NCI-H446 treated with DMSO at 0.1 percent for 48 hours (cell line): ENCODE measurements at places on chromosomes 13 and 19.
A peak's percentile ranks its signal among the peaks of the same experiment; 100 is the strongest.

- no peak for DNase-seq
Observed at GRCh38 chr13:113917096-113917495, 53.2 kb upstream of the GAS6 start.

GRCh38 chr19:49889687-49890348 lies 6.9 kb downstream of the IL4I1 start:
- no peak for DNase-seq

DNA sequence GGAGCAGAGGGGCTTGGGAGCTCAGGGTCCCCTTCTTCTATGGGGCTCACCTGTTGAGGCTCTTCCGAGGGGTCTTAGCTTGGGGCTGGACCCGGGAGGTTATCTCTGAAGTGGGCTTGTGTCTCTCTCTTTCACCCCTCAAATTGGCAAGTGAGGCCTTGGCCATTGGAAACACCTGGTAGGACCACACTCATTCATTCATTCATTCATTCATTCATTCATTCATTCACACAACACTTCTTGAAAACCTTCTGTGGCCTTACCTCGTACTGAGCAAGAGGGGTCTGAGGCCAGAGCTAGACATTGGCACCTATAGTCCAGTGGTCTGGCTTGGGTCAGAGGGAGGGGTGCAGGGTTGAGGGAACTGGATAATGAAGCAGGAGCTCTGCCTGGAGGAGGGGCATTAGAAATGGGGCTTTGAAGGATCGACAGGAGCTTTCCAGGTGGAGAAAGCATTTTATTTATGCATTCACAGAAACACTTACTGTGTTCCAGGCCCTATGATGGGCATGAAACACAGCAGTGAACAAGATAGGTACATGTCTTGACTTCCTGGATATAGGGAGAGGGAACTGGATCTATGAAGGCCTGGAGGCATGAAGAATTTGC lies 5.5 kb downstream of the CELF5 start:
- no peak for DNase-seq

GRCh38 chr19:38084196-38084595 lies 139.8 kb downstream of the DPF1 start:
- DNase-seq = no peak

- DNase-seq = no peak
Observed at GRCh38 chr13:77892491-77892890, 26.1 kb downstream of the EDNRB start.

DNA sequence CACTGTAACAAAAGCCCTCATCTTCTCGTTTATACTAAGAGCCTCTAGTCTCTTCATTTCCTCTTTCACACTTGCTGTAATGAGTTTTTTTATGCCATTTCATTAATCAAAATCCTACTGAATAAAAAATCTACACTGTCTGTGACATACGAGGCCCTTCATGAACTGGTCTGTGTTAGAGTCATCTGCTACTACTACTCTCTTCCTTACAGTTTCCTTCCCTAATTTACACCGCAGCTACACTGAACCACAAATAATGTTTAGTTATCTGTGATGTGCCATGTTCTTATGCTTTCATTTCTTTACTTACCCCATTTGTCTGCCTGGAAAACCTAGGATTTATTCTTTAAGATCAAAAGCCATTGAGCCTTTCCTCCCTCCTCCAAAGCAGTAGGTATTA lies 16.0 kb downstream of the UFM1 start:
- no peak for DNase-seq

DNA sequence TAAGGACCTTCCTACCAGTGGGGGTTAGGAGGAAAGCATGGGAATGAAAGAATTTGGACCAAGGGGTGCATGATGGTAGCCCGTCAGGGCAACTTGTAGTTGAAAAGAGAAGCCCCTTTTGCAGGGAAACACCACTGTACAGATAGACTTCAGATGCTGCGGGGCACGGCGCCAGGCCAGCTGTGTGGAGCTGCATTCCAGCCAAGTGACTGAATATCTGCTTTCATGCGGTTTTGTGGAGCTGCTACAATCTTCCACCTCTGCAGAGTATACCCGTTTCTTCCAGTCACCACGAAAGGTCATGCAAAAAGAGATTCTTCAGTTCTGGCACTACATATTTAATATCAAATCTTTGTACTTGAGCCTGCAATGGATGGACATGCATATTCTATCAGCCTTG lies 104.7 kb downstream of the RGCC start:
- DNase-seq = no peak

DNA sequence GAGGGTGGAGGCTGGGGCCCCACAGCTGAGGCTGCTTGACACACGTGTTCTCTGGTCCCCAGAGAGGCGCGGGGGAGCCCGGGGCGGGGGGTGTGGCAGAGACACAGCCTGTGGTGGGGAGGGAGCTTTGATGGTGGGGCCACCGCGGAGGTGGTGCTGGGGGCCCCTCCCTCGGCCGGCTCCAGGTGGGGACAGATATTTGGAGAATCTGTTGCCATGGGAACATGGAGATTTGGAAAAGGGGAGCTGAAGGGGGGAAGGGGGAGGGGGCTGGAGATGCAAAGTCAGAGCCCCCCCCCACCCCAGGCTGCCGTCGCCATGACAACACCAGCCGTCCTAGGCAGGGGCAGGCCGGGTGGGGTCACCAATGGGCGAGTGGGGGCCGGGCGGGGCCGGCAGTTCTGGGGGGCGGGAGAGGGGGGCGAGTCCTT lies 1.2 kb downstream of the PRKCG start:
- DNase-seq = no peak

DNA sequence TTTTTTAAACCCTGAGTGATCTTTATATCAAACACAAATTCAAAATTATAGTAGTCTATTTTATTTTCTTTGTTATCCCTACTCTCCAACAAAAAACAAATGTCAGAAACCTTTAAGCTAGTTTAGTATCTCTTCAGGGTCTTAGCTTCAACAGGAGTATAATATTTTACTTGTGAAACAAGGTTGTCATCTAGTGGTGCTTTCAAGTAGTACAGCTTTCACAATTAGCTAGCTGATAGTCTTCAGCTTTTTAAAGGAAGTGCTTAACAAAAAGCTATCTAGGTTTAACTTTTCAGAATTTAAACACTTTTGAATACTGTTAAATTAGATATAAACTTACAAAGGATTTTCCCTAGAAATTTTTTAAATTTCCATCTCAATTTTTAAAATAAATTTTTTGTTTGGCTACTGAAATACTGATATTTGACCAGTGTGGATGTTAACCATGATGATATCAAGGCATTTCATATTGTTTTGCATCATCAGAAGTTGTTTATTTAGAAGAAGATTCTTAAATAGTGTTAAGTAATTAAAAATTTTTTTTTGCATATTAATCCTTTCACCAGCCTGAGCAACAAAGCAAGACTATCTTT lies 34.2 kb downstream of the TDRD3 start:
- DNase-seq = no peak

DNA sequence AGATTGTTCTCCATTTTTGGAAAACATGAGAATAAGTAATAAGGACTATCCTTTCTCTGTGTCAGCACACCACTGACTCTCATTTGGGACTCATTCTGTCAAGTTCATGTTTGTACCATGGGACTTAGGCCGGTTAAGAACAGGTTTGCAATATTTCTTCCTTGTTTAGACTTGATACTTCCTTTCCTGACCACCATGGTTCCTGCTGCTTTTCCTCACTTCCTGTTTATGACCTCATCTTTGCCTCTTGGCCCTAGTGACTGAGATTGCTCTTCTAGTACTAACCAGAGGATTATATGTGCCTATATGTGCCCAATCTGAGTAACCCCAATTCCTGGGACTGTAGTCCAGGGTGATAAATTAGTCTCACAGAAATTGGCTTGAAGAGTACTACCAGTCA lies 32.5 kb upstream of the NDFIP2 start:
- no peak for DNase-seq

GRCh38 chr19:10018263-10018662 lies 5.0 kb downstream of the RDH8 start:
- DNase-seq = no peak

DNA sequence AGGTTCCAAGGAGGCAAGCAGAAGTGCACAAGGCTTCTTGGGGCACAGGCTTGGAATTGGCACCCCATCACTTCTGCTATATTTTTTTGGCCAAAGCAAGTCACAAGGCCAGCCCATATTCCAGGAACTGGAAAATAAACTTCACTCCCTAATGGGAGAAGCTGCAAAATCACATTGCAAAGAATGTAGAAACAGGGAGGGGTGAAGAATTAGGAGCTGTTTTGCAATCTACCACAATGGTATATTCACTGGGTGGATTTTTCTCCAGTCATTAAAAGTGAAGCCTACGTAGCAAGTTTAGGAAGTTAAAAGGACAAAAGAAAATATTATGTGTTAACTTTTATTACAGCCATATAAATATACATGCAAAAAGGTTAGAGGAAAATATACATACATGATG lies 464.8 kb downstream of the COG6 start:
- no peak for DNase-seq

- DNase-seq = no peak
Observed at GRCh38 chr19:44808463-44809371, at the start of gene BCAM. TSS of gene BCAM (plus strand) at chr19:44809103. CDS start at chr19:44809125, 22 bp downstream.

DNA sequence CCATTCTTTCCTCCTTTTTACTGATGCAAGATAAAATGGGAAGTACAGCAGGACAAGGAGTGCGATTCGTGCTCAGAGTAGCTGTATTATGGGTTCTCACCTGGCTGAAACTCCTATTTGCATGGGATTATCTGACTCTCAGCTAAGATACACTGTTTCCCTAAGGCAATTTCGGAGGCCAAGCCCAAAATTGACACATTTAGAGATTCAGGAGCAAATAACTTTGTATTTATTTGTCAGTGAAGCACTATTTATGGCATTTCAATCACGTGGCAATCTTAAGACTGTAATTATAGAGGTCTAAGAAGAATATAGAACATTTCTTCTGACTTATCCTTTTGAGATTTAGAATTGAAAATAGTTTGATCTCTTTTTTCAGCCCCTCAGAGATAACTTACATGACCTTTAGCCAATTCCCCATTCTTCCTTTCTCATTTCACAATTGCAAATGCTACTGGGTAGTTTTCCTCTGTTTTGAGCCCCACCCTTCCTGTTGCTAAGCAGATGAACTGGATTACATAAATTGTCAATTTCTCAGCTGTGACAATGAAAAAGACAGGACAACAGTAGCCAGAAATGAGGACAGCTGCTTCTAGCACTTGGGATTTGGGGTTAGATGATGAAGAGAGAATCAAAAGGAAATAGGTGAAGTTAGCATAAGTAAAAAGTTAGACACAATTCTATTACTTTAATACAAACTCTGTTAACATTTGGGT lies 122.7 kb upstream of the FRY start:
- DNase-seq = no peak

- DNase-seq = no peak
Observed at GRCh38 chr13:46962281-46962941, 65.6 kb upstream of the HTR2A start.

DNA sequence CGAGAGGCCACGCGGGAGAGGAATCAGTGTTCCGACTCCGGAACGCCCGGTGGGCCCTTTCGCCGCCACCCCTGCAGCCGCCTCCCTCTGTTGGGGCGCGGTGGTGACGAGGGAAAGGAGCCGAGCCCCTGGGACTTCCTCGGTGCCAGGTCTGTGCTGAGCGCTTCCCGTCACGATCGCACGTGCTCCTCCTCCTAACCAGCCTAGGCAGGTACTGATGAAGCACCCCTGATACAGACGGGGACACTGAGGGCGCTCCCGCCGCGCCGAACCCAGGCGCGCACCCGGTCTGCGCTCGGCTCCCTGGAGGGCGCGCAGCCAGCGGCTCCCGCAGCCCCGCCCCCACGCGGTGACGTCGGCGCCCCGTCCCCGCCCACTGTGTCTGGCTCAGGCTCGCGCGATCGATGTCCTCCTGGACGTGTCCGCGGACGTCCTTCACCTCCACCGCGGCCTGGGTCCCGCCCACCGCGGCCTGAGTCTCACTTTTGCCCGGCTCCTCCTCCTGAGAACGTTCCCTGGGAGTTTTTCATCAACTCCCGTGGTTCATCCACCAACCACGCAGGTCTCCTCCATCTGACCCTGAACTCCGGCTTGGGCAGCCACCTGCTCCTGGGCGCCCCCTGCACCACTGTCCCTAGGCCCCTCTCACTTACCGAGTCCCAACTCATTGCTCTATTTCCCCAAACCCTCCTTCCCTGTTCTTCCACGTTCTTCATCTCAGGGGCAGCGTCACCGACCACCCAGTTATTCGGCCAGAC lies 2.6 kb upstream of the KLK15 start:
- DNase-seq = peak; percentile 27

GRCh38 chr13:111314852-111315251 lies 5.6 kb upstream of the TEX29 start:
- DNase-seq = no peak

- no peak for DNase-seq
Observed at GRCh38 chr13:79541426-79542049, 60.6 kb downstream of the NDFIP2 start.

DNA sequence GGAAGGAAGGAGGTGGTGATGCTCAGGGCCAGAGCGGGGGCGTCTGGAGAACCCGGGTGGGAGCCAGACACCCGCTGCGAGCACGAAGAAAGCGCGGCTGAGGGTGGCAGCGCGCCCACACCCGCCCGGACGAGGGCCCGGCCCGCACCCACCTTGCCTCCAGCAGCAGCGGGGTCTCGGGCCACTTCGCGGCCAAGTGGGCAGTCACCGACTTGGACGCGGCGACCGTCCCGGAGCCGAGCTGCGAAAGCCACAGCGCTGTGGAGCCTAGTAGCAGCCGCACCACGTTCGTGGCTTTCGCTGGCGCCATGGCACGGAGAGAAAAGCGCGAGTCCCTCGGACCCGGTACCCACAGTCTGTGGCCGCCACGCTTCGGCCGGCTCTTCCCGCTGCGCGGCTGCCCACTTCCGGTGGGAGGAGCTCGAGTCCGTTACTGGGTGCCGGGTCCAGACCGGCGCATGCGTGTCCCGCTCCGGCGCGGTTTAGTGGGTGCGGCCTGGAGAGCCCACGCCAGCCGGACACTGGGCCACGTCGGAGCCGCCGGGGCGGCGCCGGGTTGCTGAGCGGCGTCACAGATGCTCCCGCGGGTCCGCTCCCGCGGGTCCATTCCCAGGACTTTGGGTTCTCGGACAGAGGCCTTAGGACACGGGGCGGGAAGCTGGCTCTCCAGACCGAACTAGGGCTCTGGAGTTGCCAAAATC lies at the start of gene UGGT2:
UGGT2 (minus strand) TSS at position 399 of the 701 bp plus-strand sequence; CDS start at position 310, 89 bp downstream.
- peak; percentile 10 for DNase-seq

GRCh38 chr13:38361542-38362262 lies 12.1 kb downstream of the UFM1 start:
- no peak for DNase-seq
